Aorta (tissue), 5 donors: ENCODE measurements at places on chromosomes 3 and 15. TPM values are rescaled to one million over a fixed set of nuclear protein-coding genes. Genes with fewer than 3 reads are reported as not detected.

IQSEC1 gene
- 23.7 TPM for polyA plus RNA-seq

PKM gene
- 429 TPM for polyA plus RNA-seq

COL8A1 gene
- 277 TPM for polyA plus RNA-seq

RARB gene
- polyA plus RNA-seq, result 3.0 TPM

SPSB4 gene
- not detected for polyA plus RNA-seq

SEMA5B gene
- polyA plus RNA-seq, result under 0.01 TPM
